WTC11 (cell line): ENCODE measurements at places on chromosomes 11 and 22.
A peak's percentile ranks its signal among the peaks of the same experiment; 100 is the strongest.

DNA sequence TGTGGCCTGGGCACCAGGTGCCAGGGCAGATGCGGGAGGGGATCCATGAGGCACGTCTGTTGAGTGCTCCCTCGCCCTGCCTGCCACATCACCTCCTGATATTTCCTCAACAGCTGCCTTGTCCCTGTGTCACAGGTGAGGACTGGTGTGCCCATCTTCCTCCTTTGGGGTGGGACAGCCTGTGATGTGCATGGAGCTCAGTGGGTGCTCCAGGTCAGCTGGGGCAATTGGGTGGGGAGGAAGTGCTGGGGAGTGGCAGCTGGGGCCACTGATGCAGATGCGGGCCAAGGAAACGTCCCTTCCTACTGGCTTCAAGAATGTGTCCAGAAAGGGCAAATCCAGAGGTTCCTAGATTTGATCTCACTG, 83.6 kb downstream of the MORC2 start:
- DNase-seq, result no peak

DNA sequence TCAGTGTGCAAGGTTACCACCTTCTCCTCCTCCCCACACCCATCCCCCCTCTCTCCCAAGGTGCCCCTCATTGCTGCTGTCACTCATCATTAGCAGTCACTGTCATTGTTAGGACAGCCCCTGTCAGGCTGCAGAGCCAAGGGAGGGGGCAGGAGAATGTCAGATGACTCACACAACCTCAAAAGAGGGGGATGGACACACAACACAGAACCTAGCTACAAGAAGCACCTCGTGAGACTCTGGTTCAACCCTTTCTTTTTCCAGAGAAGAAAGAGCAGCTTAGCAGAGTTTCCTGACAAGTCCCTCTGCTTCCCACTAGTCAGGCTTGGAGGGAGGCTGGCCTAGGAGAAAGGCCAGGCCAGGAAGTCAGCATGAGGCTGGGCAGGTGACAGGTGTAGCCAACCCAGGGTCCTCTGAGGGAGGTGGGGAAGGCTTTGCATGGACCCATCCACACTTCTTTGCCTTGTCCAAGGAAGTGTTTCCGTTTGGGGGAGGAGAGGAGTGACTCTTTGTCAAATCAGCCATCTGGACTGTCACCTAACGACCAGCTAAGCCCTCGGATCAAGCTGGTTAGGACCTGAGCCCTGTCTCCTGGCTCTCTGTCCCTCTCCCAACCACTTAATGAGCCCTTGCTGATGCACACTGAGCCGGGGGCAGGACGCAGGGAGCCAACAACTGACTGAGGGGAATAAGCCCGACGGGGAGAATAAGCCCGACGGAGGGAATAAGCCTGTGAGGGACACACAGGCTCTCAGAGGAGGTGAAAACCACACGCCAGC, 18.3 kb downstream of the ADORA2A start:
- DNase-seq, result no peak

- DNase-seq, result no peak
Measured at GRCh38 chr11:46633291-46634217, 16.2 kb downstream of the ATG13 start.

GRCh38 chr11:121298774-121299173, 6.2 kb downstream of the SC5D start:
- no peak for DNase-seq

DNA sequence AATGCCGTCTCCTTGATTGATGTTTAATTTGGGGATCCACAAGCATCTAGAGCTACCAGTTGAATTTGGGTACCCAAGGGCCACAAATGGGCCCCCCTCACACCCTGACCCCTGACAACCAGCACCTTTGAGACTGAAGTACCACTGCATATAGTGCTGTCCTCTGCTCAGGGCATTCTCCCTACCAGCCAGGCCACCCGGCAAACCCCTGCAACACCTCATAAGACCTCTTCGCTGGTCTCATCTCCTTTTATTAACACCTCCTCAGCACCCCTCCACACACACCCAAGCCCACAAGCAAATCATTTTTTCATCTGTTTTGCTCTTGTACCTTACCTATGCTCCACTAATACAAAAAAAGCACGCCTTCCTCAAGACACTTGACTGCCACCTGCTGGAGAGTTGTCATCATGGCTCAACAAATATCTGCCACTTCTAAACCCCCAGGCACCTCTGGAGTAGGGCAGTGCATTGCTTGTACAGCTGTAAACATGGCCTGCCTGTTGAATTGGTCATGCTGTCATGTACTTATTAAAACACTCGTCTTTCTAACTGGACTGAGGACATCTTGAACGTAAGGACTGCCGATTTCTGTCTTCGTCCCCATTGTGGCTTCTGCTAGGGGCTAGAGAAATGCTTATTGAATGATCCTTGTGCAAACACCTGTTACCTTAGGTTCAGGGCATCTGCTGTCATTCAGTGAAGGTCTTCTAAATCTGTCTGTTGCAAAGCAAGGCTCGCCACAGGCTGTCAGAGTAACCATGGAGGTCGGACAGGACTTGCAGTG, 66.5 kb downstream of the BMAL1 start:
- DNase-seq, result peak; percentile 75

DNA sequence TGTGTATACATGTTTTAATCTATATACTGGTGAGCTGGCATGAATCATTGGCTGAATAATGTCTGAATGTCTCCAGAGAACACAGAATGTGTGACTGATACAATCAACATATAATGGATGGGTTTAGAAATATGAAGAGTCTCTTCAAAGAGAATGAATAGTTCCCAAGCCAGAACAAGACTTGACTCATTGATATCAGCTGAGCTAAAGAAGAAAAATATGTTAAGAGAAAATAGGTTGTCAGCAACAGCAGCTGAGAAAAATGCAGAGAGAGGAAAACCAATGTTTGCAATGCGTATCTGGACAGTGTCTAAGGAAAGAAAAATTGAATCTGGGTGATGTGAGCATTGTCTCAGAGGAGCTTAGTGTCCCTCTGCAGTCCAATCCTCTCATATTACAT, 1281.8 kb upstream of the TENM4 start:
- DNase-seq, result no peak

GRCh38 chr22:45172881-45173585, 9.3 kb downstream of the NUP50 start:
- no peak for DNase-seq

DNA sequence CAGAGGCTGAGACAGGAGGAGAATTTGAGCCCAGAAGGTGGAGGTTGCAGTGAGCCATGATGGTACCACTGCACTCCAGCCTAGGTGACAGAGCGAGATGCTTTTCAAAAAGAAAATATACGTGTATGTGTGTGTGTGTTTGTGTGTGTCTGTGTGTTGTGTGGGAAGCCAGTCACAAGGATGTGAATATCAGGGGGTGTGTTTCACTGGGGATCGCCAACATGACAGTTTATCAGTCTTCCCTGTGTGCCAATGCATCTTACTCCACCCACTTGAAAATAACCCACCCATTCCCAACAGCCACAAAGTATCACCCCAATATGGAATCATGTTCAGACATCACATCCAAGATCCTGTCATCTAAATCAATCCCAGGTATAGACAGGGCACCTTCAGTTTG, 10.4 kb upstream of the APOBEC3B start:
- no peak for DNase-seq

DNA sequence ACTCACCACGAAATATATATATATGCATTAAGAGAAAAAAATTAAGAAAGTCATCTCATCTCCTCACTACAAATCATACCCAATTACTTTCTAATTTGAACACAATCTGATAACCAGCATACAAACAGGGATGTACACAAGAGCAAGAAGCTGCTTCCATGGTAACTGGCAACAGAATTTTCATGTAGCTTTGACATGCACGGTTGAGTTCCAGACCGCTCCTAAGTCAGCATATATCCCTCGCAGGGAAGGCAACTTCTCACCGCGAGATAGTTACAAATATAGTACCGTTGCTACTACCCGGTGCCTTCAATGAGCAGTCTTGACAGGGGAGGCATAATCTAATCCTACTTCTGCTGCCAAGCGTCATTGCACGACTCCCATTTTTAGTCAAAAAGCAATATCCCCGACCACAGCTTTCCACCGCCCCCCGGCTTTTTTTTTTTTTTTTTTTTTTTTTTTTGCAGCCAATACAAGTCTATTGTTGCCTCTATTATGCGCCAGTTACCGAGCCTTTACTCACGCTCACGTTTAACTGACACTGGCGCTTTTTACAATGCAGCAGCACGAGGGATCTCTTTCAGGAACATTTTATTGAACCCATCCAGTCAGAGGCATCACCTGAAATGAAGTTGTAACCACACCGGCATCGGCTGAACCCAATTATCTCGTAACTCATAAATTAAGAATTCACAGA, 2.2 kb downstream of the CADM1 start:
- no peak for DNase-seq

DNA sequence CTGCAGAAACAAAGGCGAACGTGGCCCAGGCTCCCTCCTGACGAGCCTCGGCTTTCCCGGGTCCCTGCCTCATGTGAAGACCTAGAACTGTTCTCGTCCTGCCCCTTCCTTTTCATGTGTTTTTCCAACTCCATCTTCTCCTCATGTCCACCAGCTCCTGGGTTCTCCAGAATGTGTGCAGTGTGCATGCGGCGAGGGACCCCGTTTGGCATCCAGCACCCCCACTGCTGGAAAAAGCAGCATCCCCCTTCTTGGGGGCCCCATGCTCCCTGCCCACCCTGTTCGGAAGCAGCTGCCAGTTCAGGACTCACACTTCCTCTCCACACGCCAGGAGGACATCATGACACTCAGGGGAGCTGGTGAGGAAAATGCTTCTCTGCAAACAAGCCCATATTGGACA, 313.5 kb downstream of the BRD1 start:
- DNase-seq, result no peak

DNA sequence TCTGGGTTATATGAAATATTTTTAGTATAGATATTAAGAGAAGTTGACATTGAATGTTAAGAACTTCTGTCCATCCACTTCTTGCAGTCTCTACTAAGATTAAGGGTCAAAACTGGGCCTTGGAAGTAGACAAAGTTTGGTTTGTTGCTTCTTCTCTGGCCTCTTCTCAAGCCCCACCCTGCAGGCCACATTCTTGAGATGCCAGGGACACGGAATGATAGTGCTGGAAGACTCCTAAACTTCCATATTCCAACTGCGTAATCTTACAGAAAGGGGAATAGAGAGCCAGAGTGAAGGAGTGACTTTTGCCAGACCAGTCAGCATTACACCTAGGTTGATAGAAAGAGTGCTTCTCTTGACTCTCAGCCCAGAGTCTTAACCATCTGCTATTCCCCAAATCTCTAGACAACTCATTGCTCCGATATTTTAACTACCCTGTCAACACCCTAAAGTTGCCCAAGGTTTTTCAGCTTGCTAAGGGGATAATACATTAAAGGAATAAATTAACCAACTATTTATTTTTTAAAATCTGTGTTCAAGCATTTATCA, 136.4 kb upstream of the SYN3 start:
- no peak for DNase-seq

DNA sequence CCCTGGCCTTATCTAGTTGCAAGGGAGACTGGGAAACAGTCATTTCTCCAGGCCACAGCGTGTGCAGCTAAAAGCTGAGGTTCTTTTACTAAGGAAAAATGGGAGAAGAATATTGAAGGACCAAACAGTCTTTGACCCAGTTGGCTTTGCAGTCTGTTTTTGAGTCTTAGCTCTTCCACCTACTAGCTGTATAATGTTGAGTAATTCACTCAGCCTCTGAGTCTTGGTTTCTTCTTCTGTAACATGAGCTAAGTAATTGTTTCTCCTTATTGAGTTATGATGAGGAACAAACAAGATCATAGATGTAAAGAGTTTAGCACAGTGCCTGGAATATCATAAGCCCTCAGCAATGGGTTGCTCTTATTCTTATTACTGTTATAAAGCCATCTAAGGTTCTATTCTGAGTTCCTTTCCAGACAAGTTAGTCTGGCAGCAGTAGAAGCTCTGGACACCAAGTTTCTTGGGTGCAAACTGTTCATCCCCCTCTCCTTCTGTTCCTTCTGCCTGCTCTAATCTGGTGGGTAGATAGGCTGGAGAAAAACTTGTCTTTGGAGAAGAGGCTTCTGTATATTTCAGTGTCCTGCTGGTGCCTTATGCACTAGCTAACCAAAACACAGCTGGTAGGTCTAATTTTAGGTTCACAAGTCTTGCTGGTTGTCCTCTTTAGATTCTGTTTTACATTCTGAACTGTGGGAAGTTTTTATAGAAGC, 13.5 kb downstream of the TRIM44 start:
- DNase-seq, result no peak

GRCh38 chr11:100855466-100856067, 168.5 kb downstream of the ARHGAP42 start:
- DNase-seq, result no peak

DNA sequence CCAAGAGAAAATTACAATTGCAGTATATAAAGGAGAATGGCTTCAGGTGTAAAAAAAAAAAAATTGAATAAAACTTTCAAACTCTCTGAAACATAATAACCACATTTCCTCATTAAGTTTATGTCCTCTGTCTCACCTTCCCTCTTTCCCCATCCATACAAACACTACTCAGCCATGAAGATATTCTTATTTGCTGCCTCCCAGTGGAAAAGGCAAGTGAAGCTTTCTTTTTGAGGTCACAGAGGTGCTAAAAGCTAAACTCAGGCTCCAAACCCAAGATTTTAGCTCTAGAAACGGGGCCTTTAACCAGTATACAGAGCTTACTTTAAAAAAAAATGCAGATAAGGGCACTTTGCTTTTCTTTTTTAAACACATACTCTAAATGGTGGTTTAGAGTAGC, 1568.5 kb downstream of the FAM181B start:
- DNase-seq, result no peak

- no peak for DNase-seq
Measured at GRCh38 chr22:49595465-49596078, 232.1 kb downstream of the BRD1 start.

DNA sequence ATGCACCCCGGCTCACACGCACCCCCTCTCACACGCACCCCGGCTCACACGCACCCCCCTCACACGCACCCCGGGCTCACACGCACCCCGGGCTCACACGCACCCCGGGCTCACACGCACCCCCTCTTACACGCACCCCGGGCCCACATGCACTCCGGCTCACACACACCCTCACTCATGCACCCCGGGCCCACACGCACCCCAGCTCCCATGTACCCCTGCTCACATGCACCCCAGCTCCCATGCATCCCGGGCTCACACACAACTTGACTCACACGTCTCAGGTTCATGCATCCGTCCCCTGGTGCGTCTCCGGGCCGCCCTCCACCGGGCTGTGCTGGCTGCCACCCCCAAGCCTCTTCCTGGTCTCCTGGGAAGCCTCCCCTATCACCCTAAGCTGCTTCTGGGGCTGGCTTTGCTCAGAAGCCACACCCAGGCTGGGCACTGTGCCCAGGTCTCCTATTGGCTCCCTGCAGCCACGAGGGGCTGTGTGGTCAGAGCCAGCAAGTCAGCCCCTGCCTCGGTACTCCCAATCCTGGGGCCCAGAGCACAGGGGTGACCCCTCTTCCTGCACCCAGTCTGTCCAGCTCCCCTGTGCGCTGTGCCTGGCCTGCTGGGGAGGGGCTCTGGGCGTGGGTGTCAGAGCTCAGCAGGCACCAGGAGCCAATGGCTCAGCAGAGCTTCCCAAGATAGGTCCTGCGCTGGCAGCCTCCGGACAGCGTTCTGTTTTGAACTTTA, 16.9 kb downstream of the TSPAN4 start:
- DNase-seq, result no peak
